SHP77 treated with DMSO at 0.1 percent for 48 hours (cell line): ENCODE measurements at places on chromosomes 2 and 18.
A peak's percentile ranks its signal among the peaks of the same experiment; 100 is the strongest.

GRCh38 chr2:120865656-120866055 lies 130.0 kb downstream of the GLI2 start:
- no peak for DNase-seq

- no peak for DNase-seq
These were observed 14.6 kb upstream of the TNS1 start for GRCh38 chr2:218017211-218018053.

DNA sequence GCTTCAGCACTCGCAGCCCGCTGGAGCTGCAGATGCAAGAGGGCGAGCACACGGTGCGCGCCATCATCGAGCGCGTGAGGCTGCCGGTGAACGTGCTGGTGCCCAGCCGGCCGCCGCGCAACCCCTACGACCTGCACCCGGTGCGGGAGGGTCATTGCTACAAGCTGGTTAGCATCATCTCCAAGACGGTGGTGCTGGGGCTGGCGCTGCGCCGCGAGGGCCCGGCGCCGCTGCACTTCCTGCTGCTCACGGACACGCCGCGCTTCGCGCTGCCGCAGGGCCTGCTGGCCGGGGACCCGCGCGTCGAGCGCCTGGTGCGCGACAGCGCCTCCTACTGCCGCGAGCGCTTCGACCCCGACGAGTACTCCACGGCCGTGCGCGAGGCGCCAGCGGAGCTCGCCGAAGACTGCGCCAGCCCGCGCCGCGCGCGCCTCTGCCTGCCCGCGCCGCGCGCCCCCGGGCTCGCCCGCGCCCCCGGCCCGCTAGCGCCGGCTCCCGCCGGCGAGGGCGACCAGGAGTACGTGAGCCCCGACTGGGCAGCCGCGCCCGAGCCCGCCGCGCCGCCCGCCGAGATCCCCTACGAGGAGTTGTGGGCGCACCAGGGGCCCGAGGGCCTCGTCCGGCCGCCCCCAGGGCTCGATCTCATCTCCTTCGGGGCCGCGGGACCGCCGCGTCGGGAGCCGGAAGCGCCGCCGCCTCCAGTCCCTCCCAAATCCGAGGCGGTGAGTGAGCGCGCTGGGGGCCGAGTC lies 11.8 kb downstream of the GAREM2 start:
- DNase-seq, result no peak

DNA sequence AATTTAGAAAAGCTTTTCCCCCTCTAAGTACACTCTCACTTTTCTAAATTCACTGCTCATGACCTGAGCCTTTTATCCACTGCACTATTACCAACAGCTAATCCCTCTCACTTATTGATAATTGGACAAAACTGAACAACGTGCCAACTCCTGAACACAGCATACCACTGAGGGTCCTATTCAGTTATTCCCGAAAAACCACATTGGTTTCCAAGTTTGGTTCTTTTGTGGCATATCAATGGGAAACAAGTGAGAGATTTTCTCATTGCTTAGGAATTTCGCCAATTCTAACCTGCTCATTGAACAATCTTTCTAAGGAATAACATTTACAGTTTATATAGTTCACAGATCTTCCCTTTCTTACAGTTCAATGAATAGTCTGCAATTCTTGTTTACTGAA lies 977.4 kb downstream of the TMEM182 start:
- no peak for DNase-seq

- no peak for DNase-seq
These were observed 192.5 kb downstream of the SMAD2 start for GRCh38 chr18:47737956-47738355.

- DNase-seq, result no peak
These were observed 1.4 kb downstream of the MSH2 start for GRCh38 chr2:47404356-47404755.

DNA sequence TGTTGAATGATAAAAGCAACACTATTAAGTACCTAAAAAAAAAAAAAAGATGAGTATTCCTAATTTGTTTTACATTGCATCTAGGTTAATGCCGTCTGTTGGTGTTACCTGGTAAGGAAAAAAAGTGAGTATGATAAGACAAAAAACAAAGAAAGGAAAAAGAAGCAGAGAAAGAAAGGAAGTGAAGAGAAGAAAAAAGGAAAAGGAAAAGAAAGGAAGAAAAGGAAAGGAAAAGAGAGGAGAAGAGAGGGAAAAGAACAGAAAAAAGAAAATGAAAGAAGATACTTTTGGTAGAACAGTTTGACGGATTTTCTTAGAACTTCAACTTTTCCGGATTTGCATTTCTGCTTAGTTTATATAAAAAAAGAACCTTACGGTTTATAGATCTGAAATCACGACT lies 387.9 kb downstream of the METTL4 start:
- no peak for DNase-seq

GRCh38 chr2:164954954-164955701 lies at the start of gene SLC38A11:
Gene SLC38A11, minus strand, starts transcription at chr2:164955525. Its CDS starts 278 bp downstream, at chr2:164955247.
- no peak for DNase-seq

GRCh38 chr18:39162013-39162827 lies 1596.6 kb upstream of the CELF4 start:
- DNase-seq, result no peak

GRCh38 chr18:51545446-51545845 lies 348.0 kb upstream of the MEX3C start:
- DNase-seq, result no peak

GRCh38 chr2:240786355-240786841 lies 33.6 kb downstream of the KIF1A start:
- DNase-seq, result no peak

GRCh38 chr2:67268797-67269196 lies 128.3 kb upstream of the ETAA1 start:
- DNase-seq, result no peak

GRCh38 chr18:32530947-32531651 lies 60.4 kb upstream of the GAREM1 start:
- peak; percentile 62 for DNase-seq

- no peak for DNase-seq
These were observed 632.1 kb downstream of the SOCS6 start for GRCh38 chr18:70920840-70921374.

DNA sequence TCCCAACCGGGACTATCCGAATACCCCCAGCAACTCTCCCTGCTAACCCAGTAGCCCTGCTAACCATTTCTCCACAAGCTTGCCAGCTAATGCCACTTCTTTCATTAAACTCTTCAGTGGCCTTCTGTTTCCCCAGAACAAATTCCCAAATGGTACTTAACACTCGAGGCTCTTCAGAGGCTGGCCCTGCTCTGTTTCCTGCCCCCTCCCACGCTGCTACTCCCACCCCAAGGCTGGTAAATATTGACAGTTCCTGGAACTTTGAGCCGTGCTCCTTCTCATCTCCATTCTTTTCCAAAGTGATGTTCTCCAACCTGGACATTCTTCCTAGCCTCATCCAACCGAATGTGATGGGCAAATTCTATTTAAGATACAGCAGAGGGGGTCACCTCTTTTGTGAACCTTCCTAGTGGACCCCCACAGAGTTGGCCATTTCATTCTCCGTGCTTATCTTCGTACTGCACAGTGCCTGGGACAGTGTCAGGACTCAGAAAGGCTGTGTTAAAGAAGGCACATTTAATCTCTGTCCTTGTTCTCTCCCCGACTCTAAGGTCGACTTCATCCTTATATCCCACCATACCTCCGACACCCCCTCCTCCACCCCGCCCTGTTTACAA lies 3.2 kb upstream of the KIDINS220 start:
- DNase-seq, result peak; percentile 7

GRCh38 chr2:232261776-232262175 lies 116.8 kb upstream of the ALPP start:
- DNase-seq, result no peak

- DNase-seq, result no peak
These were observed 116.6 kb downstream of the ATL2 start for GRCh38 chr2:38260469-38260868.

DNA sequence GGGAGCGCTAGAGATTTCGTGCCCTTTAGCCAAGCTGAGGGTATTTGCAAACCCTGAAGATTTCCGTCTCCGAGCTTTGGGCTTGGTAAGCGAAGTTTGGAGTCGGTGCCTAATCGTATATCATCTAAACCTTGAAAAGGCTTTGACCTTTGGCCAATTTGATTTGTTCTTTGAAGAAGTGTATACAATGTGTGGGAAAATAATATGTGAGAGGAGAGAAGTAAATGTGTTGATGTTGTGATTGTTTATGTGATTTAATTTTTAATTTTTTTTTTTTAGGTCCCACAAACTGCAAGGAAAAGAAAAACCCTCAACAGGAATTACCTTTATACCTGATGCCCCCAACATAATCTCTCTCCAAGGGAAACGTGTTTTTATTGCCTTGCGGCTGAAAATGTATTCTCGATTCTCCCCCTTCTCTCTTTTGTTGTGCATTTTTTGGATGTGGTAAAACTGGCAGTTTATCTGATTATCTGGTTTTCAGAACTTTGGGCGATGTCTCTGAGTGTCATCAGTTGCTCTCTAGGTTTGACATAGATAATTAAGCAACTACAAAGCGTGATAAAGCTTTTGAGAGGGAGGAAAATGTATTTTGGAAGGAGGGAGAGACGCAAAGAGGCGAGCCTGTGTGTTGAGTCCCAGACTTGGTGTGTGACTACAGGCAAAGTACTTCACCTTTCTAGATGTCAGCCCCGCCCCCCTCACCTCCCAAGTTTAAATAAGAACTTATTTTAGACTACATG lies 912 bp upstream of the FBXO11 start:
- DNase-seq, result no peak

- no peak for DNase-seq
These were observed 100.4 kb downstream of the SNTG2 start for GRCh38 chr2:1051075-1051474.

DNA sequence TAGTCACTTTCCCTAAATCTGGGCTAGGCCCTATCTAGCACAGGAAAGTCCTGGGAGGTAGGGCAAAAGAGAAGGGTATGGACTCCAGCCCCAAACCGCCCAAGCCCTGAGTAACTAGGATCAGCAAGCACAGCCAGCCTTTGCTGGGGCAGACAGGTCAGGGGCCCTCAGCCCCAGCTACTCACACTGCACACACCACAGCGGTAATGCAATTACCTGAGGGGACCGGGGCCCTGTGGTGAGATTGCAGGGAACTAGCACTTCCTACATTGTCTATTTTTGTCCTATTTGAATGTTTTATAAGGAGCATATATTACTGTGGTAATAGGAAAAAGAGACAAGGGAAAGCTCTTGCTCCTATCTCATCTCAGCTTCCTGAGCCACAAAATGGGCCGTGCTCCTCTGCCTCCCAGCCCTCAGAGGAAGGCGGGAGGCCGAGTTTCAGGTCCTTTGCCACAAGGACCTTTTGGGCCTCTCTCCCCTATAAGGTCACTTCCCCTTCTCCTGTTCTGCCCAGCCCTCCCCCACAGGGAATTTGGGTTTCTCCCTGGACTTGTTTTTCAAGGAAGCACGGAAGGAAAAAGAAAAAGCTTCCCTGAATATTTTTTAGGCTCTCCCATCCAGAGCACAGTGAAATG lies 20.5 kb downstream of the RAB11FIP5 start:
- DNase-seq, result no peak

DNA sequence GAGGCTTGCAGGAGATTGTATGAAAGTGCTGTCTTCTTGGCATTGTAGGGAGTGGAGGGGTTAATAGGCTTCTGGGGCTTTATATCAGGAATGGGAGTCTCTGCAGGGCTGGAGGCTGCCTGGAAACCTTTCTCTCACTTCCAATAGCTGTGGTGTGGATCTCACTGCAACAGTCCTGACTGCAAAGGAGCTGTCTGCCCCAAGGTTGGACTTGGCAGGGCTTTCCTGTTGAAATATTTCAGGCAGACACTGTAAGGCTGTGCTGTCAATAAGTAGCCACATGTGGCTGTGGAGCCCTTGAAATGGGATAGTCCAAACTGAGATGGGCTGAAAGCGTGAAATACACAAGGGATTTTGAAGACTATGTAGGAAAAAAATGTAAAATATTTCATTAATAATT lies 399.1 kb upstream of the SPRED2 start:
- no peak for DNase-seq

DNA sequence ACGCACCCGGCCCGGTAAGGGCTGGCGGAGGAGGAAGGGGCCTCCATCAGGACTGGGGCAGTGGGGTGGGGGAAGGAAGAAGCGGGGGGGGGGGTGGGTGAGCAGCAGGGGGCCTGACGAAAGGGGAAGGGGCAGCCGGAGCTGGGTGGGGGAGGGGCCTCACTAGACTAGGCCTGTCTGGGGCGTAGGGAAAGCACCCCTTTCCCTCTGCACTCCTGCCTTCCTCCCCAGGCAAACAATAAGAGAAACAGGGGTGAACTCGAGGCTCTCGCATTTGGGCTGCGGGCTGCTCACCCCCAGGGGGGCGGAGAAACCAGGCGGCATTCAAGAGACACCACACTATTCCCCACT lies 82.7 kb upstream of the POMC start:
- no peak for DNase-seq

DNA sequence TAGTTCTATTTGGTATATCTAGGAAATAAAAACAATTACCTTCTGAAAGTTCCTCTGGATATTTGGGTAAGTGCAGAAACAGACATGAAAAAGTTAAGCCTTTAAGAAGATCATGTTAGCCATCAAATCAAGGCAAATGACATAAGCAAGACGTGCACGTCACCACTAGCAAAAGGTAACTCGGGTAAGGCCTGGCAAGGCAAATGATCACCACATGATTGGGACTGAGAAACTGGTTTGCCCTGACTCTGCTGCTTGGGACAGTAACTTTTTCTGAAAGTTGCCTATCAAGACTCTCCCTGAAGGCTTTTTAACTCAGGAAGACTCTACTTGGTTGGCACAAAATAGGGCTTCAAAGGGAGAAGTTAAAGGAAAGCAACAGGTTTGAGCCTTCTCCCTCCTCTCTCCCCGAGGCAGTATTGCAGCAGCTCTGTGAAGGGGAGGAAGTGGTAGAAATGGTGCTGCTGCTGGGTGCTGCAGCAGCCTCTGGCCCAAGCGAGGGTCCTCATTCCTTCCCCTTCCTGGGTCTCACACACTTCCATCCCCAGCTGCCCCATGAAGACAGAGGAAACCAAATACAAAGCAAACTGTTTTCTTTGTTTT lies 17.1 kb upstream of the TMEM237 start:
- DNase-seq, result no peak

DNA sequence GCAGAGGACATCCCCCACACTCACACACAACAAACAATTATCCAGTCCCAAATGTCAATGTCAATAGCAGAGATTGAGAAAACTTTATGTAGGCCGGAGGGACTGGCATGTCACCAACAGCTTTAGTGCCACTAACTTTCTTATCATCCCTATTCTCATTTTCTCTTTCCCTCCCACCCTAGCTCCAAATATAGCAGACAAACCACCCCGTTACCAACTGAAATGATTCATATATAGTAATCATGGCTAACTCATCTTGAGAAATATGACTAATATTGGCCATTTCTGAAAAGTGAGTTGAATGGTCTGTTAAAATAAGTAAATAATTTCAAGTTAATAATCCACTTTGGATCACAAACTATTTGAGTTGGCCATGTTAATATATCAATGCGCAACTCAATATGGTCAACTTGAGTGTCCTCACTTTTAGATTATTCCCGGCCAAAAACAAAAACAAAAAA lies 242.1 kb upstream of the RND3 start:
- no peak for DNase-seq

DNA sequence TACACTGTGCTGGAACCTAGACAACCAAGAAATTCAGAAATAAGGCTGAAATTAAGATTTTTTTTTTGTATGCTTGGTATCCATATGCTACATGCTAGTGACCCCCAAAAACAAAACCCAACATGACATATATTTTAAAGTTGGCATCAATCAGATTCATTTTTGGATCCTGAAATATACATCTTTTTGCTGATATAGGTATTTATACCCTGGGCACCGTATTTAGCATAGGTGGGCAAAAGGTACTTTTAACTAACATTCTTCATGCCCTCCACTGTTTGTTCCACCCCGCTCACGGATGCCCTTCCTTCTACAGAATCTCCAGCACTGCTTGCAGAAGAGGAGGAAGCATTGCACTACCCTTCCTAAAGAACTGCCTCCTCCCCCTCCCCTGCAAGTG lies 52.6 kb downstream of the SPOPL start:
- no peak for DNase-seq

GRCh38 chr2:196434217-196434616 lies 205.3 kb upstream of the CCDC150 start:
- no peak for DNase-seq
